Mesendoderm (in vitro differentiated cells): ENCODE measurements at places on chromosomes 3 and 15.

- peak; percentile 42 for DNase-seq
Observed at GRCh38 chr15:78951841-78952238, 7.0 kb upstream of the CTSH start.

GRCh38 chr15:72421484-72421883 lies 23.4 kb downstream of the TMEM202 start:
- DNase-seq, result no peak

- DNase-seq, result no peak
Observed at GRCh38 chr15:41487802-41488201, 5.9 kb upstream of the ITPKA start.

DNA sequence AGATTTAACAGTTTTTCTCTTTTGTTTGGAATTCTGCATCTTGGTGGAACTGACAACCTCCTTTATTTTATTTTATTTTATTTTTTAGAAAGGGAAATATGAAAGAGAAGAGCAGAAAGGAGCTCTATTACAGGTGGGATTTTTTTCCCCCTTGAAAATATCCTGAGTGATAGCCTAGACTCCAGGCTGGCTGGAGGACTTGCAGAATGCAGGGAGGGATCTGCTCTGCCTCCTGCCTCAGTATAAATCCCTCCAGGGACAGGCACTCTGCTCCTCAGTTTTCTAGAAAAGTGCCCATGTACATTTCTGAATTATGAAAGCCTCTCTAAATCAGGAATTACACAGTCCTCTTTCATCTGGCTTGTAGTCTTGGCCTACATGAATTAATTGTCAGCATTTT lies 173.7 kb downstream of the TMEM108 start:
- DNase-seq, result no peak

GRCh38 chr15:68429691-68430470 lies 2.1 kb downstream of the ITGA11 start:
- no peak for DNase-seq

DNA sequence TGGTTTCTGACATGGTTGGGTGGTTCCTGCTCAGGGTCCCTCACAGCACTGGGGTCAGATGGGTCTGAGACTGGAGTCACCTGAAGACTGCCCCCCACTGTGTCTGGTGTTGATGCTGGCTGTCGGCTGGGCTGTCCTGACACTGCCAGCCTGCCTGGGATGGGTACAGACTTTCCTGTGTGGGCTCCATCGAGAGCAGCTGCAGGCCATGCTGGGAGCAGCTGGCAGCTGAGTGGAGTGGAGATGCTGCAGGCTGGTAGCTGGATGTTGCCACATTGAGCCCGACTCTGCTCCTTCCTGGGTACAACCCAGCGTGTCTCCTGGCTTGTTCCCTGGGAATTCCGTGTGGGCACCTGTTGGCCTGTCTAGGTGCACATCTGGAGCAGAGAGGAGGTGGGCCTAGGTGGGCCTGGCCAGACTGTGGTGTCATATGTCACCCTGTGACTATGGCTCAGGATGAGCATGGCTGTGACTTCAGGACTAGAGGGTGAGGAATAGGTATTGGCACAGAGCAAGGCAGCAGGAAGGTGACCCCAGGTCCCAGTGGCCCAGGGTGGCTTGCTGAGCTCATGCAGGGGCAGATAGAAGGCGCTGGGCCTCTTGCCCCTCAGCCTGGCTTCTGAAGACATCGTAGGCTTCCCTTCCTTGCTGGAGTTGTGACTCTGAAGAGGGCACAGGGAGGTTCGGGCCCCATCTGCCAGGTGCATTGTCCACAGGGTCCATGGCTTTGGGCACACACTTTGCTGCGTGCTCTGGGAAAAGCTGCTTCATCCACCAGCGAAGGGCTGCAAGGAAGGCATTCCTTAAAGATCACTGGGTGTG lies 40.0 kb upstream of the PRR23E start:
- DNase-seq, result no peak

GRCh38 chr3:115617591-115617990 lies 5.7 kb upstream of the GAP43 start:
- DNase-seq, result no peak

- DNase-seq, result peak; percentile 79
Observed at GRCh38 chr3:109334572-109334971, 2.8 kb downstream of the DPPA4 start.

- DNase-seq, result no peak
Observed at GRCh38 chr15:67760901-67761300, 64.4 kb upstream of the SKOR1 start.

- no peak for DNase-seq
Observed at GRCh38 chr15:85318048-85318731, 62.2 kb upstream of the AKAP13 start.

DNA sequence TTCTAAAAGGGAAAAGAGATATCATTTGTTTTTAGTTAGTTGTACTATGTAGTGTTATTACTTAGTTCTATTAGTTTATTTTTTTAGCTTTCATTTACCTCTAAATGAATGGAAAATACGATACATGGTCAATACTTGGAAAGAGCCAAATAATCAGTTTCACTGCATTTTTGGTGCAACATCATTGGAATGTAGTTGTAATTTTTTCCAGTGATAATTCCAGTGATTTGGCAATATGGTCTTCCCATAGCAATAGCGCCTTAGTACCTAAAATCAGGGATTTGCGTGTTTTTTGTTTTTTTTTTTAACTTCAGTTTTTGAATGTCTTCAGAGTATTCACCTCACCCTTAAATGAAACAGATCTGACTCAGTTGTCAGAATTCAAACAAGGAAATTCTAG lies 41.8 kb downstream of the RAB8B start:
- DNase-seq, result no peak

- peak; percentile 68 for DNase-seq
Observed at GRCh38 chr3:113747283-113748046, 630 bp downstream of the ATP6V1A start.

DNA sequence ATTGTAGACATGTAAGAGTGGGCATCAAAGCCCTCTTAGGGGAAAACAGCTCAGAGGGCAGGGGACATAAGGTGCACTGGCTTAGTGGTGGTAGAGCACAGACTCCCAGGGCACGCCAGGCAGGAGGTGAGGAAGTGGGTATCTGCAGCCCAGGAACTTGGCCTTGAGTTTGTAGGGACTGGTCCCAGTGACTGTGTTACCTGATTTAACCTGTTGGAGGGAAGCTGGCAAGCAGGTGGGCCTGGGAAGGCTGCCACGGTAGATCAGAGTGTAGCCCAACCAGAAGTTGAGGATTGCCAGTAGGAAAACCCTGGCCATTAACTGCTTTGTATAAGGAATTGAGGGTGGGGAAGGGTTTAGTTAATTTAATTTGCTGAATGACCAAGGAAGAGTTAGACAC lies 417.5 kb upstream of the C2CD4B start:
- DNase-seq, result no peak

- DNase-seq, result no peak
Observed at GRCh38 chr3:70763894-70764293, 451.5 kb upstream of the MDFIC2 start.

DNA sequence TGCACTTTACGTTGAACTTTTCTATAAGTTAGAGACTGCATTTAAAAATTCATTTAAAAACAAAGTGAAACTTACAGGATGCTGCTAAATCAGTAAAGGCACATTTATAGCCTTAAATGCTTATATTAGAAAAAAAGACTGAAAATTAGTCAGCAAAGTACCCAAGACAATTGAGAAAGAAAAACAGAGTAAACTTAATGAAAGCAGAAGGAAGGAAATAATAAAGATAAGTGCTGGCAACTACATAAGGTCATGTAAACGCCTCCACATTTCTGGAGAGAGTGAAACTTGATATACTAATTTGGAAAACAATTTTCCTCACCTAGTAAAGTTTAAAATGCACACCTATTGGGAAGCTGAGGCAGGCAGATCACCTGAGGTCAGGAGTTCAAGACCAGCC lies 58.2 kb upstream of the ACAN start:
- no peak for DNase-seq

DNA sequence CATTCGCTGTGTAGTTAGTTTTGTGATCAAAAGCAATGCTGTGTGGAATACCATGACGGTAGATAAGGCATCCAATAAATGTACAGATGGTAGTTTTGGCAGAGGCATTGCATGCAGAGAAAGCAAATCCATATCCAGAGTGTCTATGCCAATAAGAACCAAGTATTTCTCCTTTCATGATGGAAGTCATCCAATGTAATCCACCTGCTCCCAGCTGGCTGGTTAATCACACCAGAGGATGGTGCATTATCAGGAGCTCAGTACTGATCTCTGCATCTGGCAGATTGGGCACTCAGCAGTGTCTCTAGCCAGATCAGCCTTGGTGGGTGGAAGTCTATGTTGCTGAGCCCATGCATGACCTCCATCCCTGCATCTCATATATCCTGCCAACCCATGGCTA lies 677.7 kb upstream of the NECTIN3 start:
- DNase-seq, result no peak

- no peak for DNase-seq
Observed at GRCh38 chr3:39088889-39089288, 18.5 kb downstream of the GORASP1 start.

DNA sequence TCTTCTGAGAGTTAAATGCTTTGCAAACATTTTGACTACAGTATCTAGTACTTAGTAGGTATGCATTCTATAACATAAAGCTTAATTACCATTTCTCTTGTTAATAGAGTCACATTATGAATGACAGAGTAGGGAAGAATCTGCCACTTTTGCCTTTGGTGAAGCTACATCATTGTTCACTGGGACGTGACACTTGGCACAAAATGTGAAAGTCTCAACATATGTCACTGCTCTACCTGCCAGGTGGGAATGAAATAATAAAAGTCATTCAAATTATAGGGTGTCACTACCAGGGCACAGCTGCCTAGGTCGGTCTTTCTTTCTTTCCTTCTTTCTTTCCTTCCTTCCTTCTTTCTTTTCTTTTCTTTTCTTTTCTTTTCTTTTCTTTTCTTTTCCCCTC lies 17.6 kb downstream of the GPR87 start:
- no peak for DNase-seq

- DNase-seq, result no peak
Observed at GRCh38 chr15:68376447-68377060, 55.4 kb downstream of the ITGA11 start.

DNA sequence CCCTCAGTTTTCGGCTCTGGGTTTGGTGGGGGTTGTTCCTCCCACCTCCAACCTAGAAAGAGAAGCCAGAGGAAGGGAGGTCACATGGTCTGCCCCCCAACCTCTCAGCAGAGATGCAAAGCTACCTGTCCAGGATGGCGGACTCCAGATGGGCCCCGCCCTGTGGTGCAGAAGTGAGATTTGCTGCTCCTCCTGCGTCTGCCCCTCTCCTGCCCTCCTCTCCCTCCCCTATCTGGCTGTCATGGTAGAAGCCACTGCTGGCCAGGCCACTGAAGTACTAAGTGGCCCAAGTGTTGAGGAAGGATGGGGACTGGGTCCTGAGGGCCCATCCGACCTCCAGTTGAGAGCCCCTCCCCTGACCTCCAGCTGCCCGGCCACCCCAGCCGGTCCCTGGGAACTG lies 2.1 kb upstream of the SEMA3B start:
- DNase-seq, result no peak

- no peak for DNase-seq
Observed at GRCh38 chr3:84292128-84292527, 666.7 kb upstream of the CADM2 start.

DNA sequence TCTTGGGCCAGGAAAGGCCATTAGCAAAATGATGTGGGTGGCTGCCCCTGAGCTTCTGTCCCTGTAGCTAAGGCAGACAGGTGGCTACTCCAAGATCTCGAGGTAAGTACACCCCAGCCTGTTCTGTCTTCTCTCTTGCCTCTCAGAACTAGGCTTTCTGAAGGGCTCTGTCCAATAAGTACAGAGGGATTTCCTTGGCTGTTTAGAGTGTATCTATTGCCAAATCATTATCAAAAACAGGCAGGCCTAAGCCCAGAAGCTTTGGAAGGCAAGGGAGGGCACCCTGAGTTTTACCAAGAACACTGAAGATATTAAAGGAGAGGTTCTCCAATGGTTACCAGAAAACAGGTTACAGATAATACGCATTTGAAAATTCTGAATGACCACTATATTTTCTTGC lies 156.6 kb downstream of the MYRIP start:
- no peak for DNase-seq

- no peak for DNase-seq
Observed at GRCh38 chr15:40598126-40598525, 4.1 kb downstream of the KNL1 start.

- DNase-seq, result no peak
Observed at GRCh38 chr15:93185796-93186195, 96.8 kb upstream of the RGMA start.

GRCh38 chr3:112373924-112374323 lies 41.0 kb downstream of the CD200 start:
- no peak for DNase-seq

GRCh38 chr3:194808640-194809097 lies 123.0 kb downstream of the FAM43A start:
- no peak for DNase-seq

- peak; percentile 31 for DNase-seq
Observed at GRCh38 chr15:24039683-24040082, 352.6 kb upstream of the NDN start.

DNA sequence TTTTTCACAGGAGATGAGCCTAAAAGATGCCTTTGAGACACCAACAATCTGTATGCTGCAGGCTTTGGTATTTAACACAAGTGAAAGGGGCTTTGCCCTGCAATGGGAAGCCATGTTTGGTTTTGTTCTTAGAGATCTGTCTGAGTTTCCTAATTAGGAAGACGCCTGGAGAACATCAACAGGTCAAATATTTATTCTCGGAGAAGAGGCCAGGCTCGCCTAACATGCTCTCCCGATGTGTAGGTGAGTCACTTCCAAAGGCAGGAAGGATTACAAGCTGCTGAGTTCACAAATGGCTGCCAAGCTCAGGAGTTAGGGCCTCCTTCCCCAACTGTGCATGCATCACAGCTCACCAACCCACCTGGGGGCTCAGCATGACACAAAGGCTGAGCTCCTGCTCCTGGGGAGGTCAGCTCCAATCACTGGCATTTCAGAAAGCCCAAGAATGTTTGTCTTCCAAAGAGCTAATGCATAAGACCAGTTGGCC lies 119.5 kb upstream of the PRICKLE2 start:
- peak; percentile 97 for DNase-seq

DNA sequence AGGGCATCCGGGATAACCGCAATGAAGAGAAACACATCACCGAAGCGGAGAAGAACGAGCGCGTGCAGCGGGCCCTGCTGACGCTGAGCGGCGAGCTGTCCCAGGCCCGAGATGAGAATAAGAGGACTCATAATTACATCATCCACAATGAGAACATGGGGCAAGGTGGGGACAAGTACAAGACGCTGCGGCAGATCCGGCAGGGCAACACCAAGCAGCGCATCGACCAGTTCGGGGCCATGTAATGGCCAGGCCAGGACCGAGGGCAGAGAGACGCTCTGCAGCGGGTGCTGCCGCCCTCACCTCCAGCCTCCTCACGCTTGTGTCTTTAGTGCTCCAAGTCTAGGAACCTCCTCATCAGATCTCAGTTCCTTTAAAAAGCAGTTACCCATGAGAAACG lies 863.7 kb upstream of the ALCAM start:
- DNase-seq, result no peak

- DNase-seq, result no peak
Observed at GRCh38 chr15:67853454-67853853, 13.6 kb upstream of the RNU6-1 start.
